Stimulated activated CD4-positive, alpha-beta T cell treated with anti-CD3 and anti-CD28 coated beads, Interleukin-1b, Interleukin-23, amount 100 ng/mL, for 1 hour (primary cell): ENCODE measurements at places on chromosomes 16 and 17.

DNA sequence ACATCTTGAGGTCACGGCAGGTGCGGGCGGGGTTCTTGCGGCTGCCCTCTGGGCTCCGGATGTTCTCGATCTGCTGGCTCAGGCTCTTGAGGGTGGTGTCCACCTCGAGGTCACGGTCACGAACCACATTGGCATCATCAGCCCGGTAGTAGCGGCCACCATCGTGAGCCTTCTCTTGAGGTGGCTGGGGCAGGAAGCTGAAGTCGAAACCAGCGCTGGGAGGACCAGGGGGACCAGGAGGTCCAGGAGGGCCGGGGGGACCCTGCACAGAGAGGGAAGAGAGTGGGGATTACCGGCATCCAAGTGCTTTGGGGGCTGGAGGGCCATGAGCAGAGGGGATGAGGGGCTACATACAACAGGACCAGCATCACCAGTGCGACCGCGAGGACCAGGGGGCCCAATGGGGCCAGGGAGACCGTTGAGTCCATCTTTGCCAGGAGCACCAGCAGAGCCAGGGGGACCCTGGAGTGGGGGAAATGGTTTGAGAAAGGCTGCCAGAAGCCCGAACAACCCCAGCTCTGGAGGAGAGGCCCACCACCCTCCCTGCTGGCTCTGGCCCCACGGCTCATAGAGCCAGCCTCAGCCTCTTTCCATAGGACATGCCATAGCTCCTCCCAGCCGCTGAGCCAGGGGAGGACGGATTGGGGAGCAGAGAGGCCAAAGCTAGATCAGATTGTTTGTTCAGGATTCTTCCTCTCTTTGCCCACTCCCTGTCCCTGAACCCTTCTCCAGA lies 14.6 kb downstream of the COL1A1 start:
- no peak for DNase-seq

- no peak for DNase-seq
These were observed 256.3 kb upstream of the ZFHX3 start for GRCh38 chr16:73304008-73304774.

- DNase-seq = no peak
These were observed 31.4 kb downstream of the ANKFN1 start for GRCh38 chr17:56184650-56185049.

GRCh38 chr17:72343911-72344310 lies 223.1 kb downstream of the SOX9 start:
- DNase-seq = no peak

- DNase-seq = no peak
These were observed 537.1 kb upstream of the EEF2KMT start for GRCh38 chr16:5634666-5635180.

GRCh38 chr17:78781104-78781892 lies 775 bp downstream of the CYTH1 start:
- DNase-seq = no peak

DNA sequence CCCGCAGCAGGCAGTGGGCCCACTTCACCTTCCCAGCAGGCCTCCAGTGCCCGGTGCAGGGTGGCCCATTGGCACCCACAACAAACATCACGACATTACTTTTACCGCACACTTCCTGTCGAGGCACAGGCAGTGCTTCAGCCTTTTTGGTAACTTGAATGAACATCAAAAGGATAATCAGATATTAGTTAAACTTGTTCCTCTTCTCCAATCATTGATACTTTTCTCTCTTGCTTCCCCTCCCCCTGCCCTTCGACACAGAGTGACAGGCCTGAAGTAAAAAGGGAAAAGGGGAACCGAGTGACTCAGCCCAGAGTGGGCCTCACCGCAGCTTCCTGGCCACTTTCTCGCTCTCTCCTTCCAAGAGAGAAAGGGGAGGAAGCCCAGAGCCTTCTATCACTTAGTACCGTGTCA lies 507.0 kb downstream of the MAF start:
- no peak for DNase-seq

- no peak for DNase-seq
These were observed 1.9 kb downstream of the ADAM11 start for GRCh38 chr17:44760474-44761308.

GRCh38 chr17:55377671-55378275 lies 43.9 kb downstream of the MMD start:
- no peak for DNase-seq

DNA sequence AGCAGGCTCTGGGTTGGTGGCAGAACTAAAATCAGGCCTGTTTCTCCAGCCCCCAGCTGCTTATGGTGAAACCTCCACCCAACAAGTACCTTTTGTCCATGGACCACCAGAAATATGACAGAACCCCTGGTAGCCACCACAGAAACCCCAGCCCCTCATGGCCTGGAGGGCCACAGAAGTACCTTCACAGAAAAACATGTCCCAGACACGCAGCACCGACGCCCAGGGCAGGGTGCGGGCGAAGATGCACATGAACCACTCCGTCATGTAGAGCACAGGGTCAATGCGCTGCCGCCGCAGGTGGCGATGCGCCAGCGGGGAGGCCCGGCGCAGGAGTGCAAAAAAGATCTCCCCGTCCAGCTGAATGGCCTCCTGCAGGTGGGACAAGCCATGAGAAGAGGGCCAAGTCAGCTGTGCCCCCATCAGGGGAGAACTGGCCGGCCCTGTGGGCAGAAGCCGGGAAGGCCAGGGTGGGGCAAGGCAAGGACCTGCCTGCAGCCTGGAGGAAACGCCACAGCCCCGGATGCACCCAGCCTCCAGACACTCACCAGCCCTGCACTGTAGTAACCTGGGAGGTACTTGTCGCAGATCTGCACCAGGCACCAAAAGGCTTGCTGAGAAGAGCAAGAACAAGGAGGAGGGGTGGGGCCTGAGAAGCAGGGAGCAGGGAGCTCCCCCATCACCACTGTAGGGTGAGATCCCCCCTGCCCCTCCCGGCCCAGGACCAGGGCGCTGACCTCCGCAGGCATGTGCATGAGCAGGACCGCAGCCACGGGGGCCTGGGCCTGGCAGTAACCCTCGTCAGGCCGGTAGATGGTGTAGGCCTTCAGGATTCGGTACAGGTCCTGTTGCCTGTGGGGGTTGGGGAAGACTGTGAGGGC lies 4.1 kb upstream of the CD2BP2 start:
- no peak for DNase-seq

GRCh38 chr16:24036614-24037013 lies 200.8 kb downstream of the PRKCB start:
- peak; percentile 6 for DNase-seq

GRCh38 chr17:55639096-55639495 lies 83.6 kb downstream of the TMEM100 start:
- DNase-seq = no peak

GRCh38 chr17:37698132-37698910 lies 46.5 kb downstream of the HNF1B start:
- DNase-seq = no peak

GRCh38 chr16:55434000-55434399 lies 45.0 kb upstream of the MMP2 start:
- no peak for DNase-seq

GRCh38 chr16:89067677-89068443 lies 25.8 kb upstream of the ACSF3 start:
- no peak for DNase-seq

- no peak for DNase-seq
These were observed 52.3 kb downstream of the YWHAE start for GRCh38 chr17:1347589-1348323.

DNA sequence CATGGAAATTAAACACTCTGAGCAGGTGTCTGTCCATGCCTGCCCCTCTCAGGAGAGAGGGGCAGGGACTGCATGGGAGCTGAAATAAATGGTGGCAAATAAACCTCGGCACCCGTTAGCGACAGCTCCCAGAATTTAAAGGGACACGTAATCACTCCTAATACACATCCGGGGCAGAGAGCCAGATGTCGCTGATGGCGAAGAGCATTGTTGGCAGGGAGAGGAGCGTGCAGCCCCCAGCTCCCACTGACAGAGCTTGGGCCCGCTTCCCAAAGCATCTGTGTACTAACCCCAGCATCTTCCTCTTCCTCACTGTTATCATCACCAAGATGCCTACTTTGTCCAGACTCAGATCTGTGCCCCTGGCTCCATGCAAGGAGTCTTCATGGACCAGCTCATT lies 85.8 kb downstream of the IRX5 start:
- DNase-seq = no peak

DNA sequence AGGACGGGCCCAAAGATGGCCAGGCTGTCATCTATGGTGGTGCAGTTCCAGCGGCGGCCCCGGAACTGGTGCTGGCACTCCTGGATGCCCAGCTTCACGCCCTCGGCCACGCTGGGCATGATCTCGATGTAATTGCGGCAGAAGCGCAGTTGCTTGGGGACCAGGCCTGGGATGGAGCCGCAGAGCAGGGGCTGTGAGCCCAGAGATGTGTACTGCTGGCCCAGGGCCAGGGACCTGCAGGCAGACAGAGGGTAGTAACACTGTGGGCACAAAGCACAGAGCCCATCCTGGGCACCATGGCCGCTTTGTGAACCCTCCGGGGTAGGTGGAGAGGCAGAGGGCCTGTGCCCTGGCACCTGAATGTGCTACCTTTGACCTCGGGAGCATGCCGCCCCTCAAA lies 44.8 kb downstream of the WNT3 start:
- no peak for DNase-seq

- no peak for DNase-seq
These were observed 4.7 kb upstream of the PIK3R6 start for GRCh38 chr17:8872036-8872704.

DNA sequence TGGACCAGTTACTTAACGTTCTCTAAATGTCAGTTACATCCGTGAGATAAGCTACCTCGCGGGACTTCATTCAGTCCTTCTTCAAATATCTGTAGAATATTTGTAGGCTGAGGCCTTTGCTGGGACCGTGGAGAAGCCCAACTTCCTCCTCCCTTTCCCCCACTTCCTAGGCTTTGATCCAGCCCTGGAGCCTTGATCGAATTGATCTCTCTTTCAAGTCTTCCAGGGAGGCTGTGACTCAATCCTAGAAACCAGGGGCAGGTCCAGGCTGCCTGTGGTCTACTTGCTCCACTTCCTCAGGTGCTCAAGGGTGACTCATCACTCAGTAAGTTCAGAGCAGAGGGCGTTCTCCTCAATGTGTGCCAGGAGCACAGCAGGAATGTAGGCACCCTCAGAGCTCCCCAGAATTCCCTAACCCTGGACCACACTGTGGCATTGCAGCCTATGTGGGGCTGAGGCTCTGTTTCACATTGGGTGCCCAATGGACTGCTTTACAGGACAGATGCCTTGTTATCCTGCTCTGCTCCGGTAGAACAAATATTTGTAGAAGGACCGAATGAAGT lies 11.2 kb upstream of the CEP20 start:
- no peak for DNase-seq

DNA sequence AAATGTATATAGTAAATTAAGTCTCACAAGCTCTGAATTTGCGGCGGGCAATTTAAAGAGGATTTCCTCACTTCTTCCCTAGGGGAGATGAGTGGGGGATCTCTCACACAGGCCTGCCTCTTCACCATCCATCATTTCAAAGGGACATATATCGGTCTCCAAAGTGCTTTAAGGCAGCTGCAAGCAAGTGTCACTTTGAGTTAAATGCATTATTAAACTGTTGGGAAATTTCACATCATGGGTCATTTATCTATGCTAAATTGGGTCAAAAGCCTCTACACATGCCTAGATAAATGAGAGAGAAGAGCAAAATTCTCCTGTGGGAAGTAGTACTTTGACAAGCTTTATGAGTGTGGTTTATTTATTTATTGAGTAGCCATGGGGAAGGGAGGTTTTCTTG lies 1106.1 kb upstream of the GOT2 start:
- DNase-seq = no peak

GRCh38 chr17:72984926-72985325 lies 107.6 kb downstream of the SLC39A11 start:
- DNase-seq = no peak

DNA sequence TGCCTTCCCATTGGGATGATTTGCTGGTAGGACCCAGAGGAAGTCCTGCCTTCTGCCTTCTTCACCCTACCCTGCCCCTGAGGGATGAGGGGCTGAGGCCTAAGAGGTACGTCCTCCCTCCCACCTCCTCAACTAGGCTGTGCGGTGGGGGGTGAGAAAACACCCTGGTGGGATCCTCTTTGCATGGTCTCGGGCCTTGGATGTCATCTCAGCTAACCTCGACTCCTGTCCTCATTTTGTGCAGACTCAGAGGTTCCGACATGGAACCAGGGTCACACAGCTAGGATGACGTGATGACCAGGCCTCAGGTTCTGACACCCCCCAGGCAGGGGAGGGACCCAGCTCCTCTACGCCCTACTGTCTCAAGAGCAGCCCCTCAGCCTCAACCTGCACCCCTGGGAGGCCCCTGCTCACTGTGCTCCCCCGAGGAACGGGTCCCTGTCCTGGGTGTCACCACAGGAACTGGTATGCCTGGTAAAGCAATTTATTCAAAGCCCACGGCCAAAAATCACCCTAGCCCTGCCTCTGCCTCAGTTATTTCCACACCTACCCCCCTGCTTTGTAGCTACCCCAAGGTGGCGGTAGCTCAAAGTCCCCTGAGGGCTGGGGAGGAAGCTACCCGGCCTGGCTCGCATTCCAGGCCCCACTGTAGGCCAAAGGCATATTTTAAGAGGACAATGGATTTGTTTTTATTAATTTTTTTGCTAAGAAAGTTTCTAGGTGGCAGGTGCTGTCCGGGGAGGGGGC lies 17.5 kb downstream of the UNC13D start:
- no peak for DNase-seq

- no peak for DNase-seq
These were observed 7.4 kb upstream of the LGALS9 start for GRCh38 chr17:27623614-27624013.

DNA sequence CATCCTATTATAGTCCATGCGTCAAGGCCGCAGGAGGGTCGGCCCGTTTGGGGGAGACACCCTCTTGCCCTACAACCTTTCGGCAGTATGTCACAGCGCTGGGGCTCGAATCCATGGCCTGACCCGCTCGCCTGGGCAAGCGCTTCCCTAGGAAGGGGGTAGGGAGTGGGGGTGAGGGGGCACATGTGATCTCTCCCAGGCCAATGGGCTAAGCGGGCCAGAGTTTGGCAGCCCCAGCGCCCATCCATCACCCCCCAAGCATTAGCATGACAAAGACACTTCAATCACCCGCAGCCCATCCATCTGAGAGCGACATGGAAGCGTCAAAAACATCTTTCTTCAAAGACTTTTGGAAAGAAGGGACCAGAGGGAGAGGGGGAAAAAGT lies at the start of gene HOXB1:
Gene HOXB1, minus strand, starts transcription at position 125 of the 386 bp plus-strand sequence. Its CDS starts 107 bp downstream, at position 18.
- DNase-seq = no peak

DNA sequence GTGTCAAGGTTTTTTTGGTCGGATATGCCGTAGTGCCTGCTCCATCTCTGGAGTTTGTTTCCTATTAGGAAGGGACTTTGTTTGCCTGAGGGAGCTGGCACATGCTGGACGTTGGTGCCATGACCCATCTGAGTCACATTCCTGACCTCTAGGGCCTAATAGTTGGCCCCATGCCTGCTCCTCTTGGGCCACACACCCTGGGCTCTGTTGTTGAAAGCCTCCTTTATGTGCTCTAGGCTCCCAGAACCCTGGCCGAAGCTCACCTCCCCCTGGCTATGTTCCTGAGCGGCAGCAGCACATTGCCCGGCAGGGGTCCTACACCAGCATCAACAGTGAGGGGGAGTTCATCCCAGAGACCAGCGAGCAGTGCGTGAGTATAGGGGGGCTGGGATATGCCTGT lies 18.4 kb downstream of the LIMD2 start:
- no peak for DNase-seq

DNA sequence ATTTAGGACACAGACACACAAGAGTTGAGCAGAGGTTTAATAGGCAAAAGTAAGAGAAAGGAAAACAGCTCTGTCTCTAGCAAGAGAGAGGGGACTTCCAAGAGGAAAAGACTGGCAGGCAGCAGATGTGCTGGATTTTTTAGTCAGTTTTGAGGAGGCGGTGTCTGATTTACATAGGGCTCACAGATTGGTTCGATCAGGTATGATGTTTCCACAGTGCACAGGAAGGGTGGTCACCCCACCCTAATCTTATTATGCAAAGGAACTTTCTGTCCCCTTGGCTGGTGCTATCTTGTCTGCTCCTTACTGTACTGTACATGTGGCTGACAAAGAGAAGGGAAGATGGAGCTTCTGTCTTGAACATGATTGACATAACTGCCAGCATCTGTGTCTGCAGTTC lies 25.3 kb downstream of the BFAR start:
- DNase-seq = no peak
